Cortex of kidney (tissue), 1 donor: ENCODE measurements at places on chromosomes 13 and 19.

GRCh38 chr19:31597616-31598015 lies 248.4 kb upstream of the TSHZ3 start:
- no peak for DNase-seq

DNA sequence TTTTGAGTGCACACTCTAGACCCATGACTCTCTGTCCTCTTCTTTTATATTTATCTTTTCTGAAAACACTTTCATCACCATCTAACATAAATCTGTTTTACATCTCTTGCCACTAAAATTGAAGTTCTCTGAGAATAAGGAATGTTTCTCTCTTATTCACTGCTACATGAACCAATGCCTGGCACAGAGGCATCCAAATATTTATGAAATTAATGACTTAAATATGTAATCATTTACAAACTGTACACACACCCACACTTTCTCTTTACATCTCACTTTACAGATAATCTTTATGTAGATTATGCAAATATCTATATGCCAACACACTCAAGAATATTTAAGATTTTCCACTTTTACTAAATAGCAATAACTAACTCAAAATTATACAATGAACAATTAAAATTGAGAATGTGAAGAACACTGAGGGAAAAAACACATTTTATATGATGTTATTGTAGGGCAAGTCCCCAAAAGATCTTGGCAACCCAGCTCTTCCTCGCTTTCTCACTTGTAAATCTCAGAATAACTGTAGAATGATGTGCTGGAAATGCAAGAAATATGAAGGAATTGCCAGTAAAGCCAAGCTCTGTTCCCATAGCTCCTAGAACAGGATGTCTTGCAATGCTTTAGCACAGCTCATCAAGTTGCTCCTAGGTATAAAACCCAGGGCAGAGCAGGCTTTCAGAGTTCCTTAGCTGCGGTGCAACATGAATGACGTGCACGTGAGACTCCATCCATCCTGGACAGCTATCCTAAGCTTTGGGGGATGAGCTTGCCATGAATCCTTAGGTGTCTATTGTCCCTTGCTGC lies 50.7 kb downstream of the UGGT2 start:
- DNase-seq = no peak

DNA sequence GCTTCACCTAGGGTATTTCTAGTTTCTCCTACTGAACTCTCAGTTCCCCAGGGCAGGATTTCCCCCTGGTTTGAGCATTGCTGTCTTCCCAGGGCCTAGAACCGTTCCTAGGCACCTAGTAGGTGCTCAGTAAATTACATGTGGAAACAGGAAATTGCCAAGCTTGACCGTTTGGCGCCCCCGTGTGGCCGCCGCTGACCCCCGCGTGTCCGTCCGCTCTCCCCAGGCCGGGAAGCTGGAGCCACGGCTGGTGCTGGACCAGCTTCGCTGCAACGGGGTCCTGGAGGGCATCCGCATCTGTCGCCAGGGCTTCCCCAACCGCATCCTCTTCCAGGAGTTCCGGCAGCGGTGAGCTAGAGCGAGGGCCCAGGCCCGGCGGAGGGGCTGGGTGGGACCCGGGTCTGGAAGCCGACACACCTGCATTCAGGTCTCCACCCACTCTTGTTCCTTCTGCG lies 55.5 kb downstream of the MYH14 start:
- no peak for DNase-seq

DNA sequence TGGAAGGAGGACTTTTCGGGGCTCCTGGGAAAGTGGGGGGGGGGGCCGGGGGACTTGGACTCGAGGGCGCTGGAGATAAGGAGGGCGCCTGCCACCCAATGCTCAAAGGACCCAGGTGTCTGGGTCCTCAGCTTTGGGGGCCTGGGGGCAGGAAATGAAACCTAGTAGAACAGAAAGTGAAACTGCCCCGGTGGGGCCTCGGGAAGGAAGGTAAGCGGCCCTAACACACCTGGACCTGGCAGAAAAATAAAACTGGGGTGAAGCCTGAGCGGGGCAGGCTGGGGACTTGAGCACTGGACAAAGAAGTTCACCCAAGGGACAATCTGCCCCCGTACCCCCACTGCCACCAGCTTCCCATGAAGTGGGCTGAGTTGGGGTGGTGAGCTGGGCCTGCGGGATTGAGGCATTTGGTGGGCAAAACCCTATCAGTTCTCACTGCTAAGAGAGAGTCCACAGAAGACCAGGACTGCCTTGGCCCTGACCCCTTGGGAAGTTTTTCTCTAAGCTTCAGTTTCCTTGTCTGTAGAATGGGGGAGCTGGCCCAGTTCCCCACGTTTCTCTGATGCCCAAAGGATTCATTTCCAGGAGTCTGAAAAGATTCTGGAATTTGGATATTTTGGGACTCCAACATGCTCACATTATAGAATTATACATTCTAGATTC lies 2.3 kb downstream of the PRKD2 start:
- no peak for DNase-seq

GRCh38 chr13:94513026-94513425 lies 33.5 kb upstream of the DCT start:
- DNase-seq = no peak

DNA sequence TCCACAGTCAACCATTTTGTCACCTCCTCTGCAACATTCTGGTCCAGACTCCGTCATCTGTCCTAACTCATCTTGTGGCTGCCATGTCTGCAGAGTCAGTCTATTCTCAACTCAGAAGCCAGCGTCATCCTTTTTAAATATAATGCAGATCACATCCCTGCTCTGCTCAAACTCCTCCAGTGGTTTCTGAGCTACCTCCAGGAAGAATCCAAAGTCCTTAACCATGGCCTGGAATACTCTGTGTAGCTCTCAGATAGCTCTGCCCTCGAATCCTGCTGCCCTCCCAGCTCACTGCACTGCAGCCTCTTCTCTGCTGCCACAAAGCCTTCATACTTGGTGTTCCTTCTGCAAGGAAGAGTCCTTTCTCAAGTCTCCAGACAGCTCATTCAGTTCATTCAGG lies 190.8 kb downstream of the FOXO1 start:
- DNase-seq = no peak

DNA sequence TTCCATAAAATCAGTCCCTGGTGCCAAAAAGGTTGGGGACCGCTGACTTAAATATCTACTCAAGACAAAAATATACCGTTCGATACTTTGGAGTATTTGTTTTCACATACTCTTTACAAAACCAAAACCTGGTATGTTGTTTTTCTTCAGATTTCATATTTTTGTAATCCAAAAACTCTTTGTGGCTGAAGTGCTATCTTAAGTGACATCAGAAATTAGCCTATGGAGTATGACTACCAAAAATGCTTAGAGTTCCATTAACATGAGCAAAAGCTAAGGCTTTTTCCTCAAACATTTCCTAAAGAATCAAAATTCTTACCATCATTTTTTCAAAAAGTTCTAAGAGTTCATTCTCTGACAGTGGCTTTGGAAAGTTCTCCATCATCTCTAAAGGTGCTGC lies 52.0 kb downstream of the DIAPH3 start:
- no peak for DNase-seq

GRCh38 chr19:8445488-8446001 lies 770 bp downstream of the HNRNPM start:
- no peak for DNase-seq

- DNase-seq = no peak
These were observed 10.5 kb downstream of the MYO9B start for GRCh38 chr19:17086120-17086519.

- no peak for DNase-seq
These were observed 126.0 kb downstream of the FOXO1 start for GRCh38 chr13:40540328-40541044.

DNA sequence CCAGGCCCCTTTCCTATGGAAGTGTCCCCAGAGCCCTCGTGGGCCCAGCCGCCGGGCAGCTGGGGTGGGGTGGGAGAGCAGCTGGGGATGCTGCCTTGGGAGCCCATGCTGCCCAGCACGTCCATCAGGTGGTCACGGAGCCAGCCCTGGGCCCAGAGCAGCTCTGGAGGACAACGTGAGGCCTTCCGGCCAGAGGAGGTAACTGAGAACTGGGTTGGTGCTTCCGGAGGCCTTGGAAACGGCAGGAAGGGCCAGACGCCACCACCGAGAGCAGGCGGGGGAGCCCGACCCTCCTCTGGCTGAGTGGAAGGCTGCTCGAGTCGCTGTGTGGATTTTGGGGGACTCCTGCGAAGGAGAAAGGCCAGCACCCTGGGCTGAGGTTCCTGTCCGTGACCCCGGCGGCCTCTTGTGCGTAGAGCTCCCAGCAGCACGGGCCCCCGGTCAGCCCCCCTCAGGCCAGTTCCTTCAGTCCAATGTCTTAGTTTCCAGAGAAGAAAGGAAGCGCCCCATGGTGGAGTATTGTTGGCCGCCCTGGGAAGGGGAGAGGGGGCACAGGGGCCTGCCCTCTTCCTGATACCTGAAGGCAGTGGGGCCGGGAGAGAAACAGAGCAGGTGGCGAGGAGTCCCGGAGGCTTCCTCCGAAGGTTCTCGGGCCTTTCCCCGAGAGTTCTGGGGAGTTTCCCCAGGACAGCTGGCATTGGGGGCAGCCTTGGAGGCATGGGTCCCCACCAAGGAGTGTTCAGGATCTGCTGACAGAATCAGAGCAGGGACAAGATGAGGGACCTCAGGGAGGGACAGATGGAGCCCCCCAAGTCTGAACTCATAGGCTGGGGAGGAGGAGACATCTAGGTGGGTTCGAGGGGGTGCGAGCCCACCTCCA lies 68.8 kb downstream of the MLLT1 start:
- no peak for DNase-seq

DNA sequence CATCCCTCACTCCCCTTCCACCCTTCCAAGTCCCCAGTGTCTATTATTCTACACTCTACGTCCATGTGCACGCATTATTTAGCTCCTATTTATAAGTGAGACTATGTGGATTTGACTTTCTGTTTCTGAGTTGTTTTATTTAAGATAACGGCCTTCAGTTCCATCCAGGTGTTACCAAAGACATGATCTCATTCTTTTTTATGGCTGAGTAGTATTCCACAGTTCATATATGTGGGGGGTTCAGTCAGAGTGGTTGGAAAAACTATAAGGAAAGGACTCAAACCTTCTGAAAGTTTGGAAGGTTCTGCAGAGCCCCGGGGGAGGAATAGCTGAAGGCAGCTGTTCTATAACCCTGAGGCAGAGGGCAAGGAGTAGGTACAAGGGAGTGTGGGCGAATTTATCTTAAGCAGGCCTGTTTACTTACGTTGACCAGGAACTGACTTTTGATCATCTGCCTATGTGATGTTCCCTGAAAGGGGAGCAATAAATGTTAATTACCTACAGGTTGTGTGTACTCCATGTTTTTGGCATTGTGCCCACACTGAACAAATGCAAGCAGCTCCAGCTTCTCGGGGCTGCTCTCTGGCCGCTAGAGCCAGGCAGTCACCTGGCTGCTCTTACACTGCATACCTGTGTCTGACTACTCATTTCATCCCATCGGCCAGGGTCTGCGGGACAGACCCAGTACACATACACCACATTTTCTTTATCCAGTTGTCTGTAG lies 13.5 kb upstream of the ADGRE1 start:
- no peak for DNase-seq

DNA sequence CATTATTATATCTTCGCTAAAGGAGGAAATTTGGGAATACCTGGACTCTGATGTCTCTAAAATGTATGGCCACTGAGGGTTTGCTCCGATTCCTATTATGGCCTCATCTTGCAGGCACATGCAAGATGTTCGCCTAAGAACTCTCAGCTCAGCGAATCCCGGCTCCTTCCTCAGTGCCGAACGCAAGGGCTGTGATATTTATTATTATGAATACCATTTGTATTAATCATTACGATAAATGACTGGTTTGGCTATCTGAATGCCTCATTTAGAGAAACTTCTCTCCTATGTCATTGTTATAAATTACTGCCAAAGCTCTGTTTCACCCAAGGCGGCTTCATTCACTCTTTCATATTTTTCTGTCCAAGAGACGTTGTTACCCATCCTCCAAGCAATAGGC lies 369.7 kb upstream of the TSHZ3 start:
- DNase-seq = no peak
